ENCODE measurements at places on chromosomes 12 and 14.

GRCh38 chr12:111410431-111411184 is 4.9 kb downstream of the SH2B3 start:
- no peak for DNase-seq

DNA sequence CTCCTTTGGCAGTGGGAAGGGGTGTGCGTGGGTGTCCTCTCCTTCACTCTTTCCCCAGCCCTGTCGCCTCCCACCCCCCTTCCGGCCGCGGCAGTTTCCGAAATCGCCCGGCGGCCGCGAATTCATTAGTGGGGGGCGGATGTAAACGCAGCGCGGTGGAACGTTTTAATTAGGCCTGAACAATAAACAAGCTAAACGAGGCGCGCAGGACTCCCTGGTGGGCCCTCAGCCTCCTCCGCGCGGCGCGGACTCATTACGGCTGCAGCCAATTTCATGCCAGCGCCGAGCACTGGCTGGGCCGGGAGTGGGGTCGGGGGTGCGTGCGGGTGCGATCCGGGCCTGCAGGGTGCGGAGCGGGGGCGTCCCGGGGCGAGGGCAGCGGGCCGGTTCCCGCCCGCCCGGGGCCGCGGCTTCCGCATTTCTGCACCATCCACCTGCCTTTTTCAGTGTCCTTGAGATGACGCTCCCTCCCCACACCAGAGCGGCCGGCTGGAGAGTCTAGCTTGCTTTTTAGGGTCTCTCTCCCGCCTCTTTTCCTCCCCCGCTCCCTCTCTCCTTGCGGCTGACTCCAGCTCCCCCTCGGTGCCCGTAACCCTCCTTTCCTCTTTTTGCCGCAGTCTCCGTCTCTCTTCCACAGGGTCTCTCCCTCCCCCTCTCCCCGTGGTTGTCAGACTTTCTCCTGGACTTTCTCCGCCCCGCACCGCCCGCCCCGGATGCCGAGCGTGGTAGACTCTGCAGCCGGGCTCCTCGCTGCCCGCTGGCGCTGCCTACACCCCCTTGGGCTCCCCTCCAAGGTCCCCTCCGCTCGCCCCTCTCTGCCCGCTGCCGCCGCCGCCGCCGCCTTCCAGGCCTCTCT is at the start of gene CISTR:
Gene CISTR (minus strand): TSS at position 644 of the 856 bp plus-strand sequence.
- DNase-seq: no peak

- DNase-seq: no peak
Observed at GRCh38 chr12:78018171-78018910, 187.6 kb downstream of the NAV3 start.

GRCh38 chr12:108806921-108807320 is 50.5 kb downstream of the SSH1 start:
- DNase-seq: no peak

DNA sequence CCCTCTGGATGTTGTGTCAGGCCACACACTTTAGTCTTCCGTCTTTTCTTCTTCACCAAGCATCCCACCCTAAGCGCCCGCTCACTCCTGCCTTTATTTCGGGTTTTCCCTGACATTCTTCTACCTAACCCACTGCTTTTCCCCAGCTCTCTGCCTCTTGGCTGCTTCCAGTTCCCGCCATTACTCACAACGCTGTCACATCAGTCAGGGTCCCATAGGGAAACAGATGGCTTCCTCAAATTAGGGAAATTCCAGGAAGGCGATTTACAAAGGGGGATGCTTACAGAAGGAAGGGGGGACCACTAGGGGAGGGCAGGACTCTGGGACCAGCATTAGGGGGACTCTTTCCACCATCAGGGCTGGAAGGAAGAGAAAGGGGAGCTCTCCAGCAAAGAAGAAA is 9.2 kb upstream of the PPP1R13B start:
- DNase-seq: no peak

GRCh38 chr14:101234244-101234937 is 326.9 kb upstream of the DIO3 start:
- no peak for DNase-seq

DNA sequence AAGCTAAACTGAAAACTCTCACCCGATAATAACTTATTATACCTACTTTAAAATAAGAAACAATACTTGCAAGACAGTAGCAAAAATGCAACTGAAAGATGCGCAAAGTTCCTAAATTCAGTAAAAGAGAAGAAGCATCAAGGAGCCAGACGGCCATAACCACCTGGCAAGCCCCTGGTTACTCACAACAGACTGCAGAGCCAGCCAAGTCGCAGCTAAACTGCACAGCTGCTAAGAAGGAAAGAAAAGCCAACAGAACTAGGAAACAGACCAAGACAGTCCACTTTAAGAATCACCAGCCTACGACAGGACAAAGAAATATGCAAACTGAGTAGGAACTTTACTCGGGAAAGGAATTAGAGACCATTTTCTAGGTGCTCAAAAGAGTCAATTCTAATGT is 127.9 kb downstream of the TMTC1 start:
- DNase-seq: no peak

- DNase-seq: no peak
Observed at GRCh38 chr14:105865266-105865903, 339.0 kb downstream of the TMEM121 start.

DNA sequence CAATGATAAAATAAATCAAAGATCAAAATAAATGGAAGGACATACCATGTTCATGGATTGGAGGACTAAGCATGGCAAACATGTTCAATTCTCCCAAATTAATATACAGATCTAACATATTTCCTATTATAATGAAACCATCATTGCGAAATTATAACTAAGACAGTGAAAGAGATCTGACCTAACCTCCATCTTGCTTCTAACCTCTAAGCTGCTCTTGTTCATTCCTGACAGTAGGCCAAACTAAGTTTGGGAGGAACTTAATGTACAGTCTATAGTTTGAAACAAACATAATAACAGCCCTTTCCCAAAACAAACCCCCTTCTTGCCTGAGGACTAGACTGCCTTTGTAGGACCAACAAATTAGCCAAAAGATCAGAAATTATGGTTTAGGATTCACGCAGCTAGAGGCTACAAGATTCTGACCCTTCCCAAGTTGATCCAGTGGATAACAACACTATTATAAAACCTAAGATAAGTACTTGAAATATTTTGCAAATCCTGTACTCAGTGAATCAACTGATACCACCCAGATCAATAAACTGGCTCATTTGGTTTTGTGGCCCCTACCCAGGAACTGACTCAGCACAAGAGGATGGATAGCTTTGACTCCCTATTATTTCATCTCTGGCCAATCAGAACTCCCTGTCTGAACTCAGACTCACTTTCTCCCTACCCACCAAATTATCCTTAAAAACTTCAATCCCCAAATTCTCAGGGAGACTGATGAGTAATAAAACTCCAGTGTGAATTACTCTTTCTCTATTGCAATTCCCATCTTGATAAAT is 41.7 kb upstream of the OR5AU1 start:
- no peak for DNase-seq

- DNase-seq: no peak
Observed at GRCh38 chr12:119869720-119870119, 7.4 kb downstream of the CIT start.

DNA sequence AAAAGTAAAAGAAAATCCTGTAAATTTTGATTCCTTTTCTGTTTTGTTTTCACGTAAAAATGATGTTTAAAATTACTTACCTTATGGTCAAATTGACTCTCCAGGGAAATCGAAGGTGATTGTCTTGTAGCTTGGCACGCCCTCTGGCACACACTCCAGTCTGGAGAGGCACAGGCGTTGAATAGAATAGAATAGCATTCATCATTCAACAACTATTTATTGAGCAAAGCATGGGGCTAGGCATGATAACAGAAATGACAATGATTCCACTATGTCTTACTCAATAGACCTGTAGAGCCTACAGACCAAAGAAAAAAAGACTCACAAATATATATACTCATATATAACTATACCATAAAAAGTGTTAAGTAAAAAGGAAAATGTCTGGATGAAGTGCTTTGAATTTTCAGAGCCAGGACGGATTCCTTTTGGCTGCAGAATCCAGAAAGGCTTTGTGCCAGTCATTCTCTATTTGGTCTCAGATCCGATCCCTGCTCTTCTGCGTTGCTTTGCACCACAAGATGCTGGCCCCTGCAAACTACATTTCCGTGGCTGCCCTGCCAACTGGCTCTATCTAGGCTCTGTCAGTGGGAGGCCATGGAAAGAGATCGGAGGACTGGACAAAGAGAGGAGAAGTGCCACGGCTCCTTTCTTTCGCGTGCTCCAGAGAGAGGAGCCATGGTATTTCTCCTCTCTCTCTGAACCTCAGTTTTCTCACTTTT is 231.8 kb downstream of the CRADD start:
- no peak for DNase-seq

DNA sequence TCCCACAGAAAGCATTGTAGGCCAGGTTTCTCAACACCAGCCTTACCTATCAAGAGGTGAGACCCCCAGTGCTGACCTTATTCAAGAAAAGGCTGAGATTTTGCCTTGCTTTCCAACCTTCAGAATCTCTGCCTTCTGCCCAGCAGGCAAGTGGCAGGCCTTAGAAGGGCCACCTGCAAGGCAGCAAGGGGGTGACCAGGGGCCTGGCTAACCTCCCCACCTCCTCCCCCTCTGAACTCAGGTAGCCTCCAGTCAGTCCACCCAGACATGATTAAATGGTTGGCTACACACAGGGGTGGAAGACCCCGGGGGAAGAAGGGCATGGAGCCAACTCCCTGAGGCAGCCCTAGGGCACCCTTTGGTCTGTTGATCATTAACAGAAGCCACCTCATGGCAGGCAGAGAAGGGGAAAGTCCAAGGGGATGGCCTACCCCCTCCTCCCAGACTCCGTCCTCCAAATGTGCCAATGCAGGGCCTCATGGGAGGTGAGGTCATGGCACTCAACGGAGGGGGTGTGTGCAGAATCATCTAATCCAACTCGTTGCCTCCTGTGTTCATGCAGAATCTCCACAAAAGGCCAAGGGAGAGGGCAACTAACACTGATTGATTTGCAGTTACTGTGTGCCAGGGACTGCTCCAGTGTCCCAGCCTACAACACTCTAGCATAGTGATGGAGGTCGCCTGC is 8.5 kb downstream of the ZFP36L1 start:
- no peak for DNase-seq

GRCh38 chr12:13304924-13305323 is 108.4 kb downstream of the EMP1 start:
- DNase-seq: no peak
